Vagina (tissue), 2 donors: ENCODE measurements at places on chromosomes 3 and 15.

DNA sequence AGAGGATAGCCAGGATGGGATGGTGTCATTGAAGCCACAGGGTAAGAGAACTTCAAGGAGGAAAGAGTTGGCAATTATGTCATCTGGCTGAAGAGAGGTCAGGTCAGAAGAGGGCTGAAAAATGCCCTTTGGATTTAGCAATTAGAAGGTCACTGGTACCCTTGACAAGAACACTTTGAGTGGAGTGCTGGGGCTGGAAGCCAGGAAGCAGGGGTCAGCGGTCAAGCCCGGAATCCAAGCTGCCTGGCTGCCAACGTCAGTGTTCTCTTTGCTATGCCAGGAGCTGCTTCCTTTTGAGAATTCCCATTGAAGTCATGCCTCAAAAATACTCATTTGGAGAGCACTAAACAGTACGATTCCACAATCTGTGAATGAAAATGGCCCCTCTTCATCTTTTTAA, 386.5 kb downstream of the SHQ1 start:
- no peak overlapping the region for H3K27ac ChIP-seq
- no peaks in the 10 kb centered on the region for H3K27me3 ChIP-seq
- H3K36me3 ChIP-seq: no peaks in the 10 kb centered on the region
- DNase-seq: no peak
- H3K4me1 ChIP-seq: peaks cover 6% of the 10 kb centered on the region
- no peak overlapping the region for H3K4me3 ChIP-seq

- H3K4me1 ChIP-seq: peaks cover 46% of the 10 kb centered on the region
- H3K4me3 ChIP-seq: no peak overlapping the region
- peaks cover under 1% of the 10 kb centered on the region for H3K36me3 ChIP-seq
- no peaks in the 10 kb centered on the region for H3K27me3 ChIP-seq
- no peak overlapping the region for H3K27ac ChIP-seq
- DNase-seq: no peak
These were observed 4.9 kb downstream of the TLR9 start for GRCh38 chr3:52220380-52221026.

DNA sequence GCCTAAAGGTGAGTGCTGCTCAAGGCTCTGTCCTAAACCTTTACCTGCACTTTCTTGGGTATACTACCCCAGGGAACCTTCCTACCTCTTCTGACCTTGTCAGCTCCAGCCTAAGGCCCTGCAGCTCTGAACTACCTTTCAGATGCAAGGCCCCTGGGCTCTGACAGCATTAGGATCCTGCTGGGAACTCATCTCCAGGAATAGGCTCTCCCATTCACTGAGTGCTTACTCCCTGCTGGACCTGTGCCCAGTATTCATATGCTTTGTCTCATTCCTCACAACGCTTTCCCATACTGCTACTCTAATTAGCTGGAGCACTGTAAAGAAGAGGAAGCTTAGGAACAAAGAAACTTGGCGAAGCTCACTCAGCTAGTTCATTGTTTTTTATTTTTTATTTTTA, 53.8 kb upstream of the RAB6B start:
- no peak overlapping the region for H3K27ac ChIP-seq
- H3K4me1 ChIP-seq: peaks cover 13% of the 10 kb centered on the region
- H3K36me3 ChIP-seq: no peaks in the 10 kb centered on the region
- no peaks in the 10 kb centered on the region for H3K27me3 ChIP-seq

DNA sequence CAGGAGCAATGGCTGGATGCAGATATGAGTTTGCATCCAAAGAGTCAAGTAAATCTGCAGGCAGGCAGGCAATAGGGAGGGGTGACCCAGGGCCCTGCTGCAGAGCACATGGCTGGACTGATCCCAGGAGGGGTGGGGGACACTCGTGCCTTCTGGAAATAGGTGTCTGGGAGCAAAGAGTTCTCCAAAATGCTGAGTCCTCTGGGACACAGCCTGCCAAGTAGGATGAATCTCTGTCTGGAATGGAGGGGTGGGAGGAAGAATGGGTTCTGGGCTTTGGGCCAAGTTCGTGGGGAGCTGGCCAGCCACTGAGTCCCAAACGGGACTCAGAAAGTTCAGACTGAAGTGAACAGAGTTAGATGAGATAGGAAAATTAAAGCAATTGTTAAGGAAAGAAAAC, 214.5 kb downstream of the MTHFS start:
- no peak for DNase-seq
- H3K4me1 ChIP-seq: no peaks in the 10 kb centered on the region
- no peaks in the 10 kb centered on the region for H3K36me3 ChIP-seq
- H3K27ac ChIP-seq: no peak overlapping the region
- no peaks in the 10 kb centered on the region for H3K27me3 ChIP-seq

GRCh38 chr15:100032358-100033085, 299.3 kb upstream of the LYSMD4 start:
- H3K4me1 ChIP-seq: peaks cover 28% of the 10 kb centered on the region
- H3K4me3 ChIP-seq: no peak overlapping the region
- H3K27ac ChIP-seq: no peak overlapping the region
- H3K27me3 ChIP-seq: no peaks in the 10 kb centered on the region

DNA sequence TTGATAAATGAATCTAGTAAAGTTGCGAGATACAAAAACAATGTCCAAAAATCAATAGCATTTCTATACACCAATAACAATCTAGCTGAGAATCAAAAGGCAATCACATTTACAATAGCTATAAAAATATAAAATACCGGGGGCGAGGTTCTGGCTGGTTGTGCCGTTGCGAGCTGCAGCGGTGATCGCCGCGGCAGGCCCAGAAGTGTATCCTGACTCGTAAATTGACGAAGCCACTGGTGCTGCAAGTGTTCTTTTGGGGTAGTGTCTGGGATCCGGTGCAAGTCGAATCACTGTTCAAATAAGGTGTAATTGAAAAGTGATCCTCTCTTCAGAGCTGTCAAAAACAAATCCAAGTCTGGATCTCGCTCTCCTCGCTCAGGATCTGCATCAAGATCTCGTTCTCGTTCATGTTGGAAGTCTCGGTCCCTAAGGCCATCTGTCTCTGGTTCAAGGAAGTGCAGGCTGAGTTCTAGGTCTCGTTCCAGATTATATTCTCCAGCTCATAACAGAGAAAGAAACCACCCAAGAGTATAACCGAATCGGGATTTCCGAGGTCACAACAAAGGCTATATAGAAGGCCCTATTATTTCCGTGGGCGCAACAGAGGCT, 80.1 kb upstream of the STT3B start:
- no peaks in the 10 kb centered on the region for H3K27me3 ChIP-seq
- H3K27ac ChIP-seq: no peak overlapping the region
- no peak for DNase-seq
- no peak overlapping the region for H3K4me3 ChIP-seq
- no peaks in the 10 kb centered on the region for H3K36me3 ChIP-seq
- no peaks in the 10 kb centered on the region for H3K4me1 ChIP-seq

DNA sequence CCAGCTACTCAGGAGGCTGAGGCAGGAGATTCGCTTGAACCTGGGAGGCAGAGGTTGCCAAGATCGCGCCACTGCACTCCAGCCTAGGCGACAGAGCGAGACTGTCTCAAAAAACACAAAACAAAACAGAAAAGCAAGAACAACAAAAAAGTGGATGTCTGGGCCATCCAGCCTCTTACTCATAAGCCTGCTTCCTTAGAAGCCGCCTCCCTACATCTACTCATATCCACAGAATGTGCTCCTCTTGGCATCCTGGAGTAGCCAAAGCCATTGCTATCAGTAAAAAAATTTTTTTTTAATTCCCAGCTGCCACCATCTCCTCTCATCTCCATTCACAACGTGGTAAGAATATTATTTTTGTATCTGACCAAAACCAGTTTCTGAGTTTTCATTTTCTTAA, 10.8 kb downstream of the ZSCAN2 start:
- H3K4me3 ChIP-seq: no peak overlapping the region
- H3K4me1 ChIP-seq: no peaks in the 10 kb centered on the region

- no peaks in the 10 kb centered on the region for H3K27me3 ChIP-seq
- no peaks in the 10 kb centered on the region for H3K4me1 ChIP-seq
- no peak overlapping the region for H3K4me3 ChIP-seq
- DNase-seq: no peak
These were observed 6.1 kb downstream of the ERICH6 start for GRCh38 chr3:150697646-150698045.

DNA sequence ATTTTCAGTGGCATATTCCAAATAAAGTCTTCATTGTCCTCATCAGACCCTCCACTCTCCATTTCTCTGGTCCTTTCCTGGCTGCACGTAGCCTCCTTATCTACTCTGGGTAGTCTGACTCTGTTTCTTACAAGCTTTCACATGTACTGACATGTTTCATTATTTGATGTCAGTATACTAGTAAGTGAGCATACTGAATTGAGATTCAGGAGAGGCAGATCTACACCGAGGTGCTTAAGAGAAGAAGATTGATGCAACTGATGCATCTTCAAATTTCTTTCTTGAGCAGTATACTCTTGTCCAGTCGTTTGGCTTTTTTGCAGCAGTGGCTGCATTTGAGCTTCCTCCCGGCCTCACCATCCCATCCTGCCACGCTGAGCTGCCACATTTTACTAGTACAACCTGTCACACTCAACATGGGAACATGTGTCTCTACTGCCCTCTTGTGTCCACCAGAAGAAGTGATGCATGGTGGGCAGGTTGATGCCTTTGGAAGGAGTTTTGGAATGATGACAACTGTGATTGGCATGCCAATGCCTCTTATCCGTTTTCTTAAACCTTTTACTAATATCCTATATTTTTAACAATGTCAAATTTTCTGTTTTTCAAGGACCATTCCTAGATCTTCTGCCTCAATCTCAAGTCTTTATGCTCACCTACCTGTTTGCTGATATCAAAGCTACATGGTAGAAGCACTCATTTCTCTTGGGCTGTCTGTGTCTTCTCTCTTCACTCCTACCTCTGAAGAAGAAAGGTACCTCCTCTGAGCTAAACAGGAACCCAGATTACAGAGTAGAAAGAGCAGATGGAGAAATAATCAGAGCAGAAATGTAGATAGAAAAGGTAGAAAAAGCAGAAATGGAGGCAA, 38.7 kb downstream of the GUCA1C start:
- H3K4me3 ChIP-seq: no peak overlapping the region
- H3K27ac ChIP-seq: no peak overlapping the region
- DNase-seq: no peak

DNA sequence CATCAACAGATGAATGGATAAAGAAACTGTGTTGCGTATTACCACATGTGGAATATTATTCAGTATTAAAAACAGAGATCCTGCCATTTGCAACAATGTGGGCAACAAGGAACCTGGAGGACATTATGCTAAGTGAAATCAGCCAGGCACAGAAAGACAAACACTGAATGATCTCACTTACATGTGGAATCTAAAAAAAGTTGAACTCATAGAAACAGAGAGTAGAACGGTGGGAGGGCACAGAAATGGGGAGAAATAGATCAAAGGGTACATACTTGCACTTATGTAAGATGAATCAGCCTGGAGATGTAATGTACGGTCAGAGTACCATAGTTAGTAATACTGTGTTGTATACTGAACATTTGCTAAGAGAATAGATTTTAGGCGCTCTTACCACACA, 29.8 kb upstream of the MUC13 start:
- no peaks in the 10 kb centered on the region for H3K4me1 ChIP-seq
- H3K27me3 ChIP-seq: no peaks in the 10 kb centered on the region
- H3K4me3 ChIP-seq: no peak overlapping the region
- no peak overlapping the region for H3K27ac ChIP-seq
- no peaks in the 10 kb centered on the region for H3K36me3 ChIP-seq
- no peak for DNase-seq

DNA sequence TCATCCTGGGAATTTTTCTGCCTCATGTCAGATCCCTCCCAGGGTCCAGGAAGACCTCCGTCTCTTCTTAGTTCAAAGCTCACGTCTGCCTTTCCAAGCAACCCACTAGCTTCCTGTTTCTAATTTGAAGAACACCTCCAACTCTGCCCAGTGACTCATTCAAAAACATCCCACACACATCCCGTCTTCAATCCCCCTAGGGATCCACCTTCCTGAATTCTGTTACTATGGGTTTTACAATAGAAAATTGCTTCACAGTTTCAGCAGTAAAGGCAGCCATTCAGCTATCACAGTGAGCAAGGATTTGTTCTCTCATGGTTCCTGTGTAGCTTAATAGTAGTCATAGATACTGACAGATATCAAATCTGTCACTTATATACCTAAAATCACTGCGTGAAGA, 308.3 kb upstream of the CCDC54 start:
- no peak for DNase-seq
- H3K27me3 ChIP-seq: no peaks in the 10 kb centered on the region
- H3K27ac ChIP-seq: no peak overlapping the region
- H3K4me1 ChIP-seq: peaks cover 7% of the 10 kb centered on the region
- H3K36me3 ChIP-seq: no peaks in the 10 kb centered on the region

DNA sequence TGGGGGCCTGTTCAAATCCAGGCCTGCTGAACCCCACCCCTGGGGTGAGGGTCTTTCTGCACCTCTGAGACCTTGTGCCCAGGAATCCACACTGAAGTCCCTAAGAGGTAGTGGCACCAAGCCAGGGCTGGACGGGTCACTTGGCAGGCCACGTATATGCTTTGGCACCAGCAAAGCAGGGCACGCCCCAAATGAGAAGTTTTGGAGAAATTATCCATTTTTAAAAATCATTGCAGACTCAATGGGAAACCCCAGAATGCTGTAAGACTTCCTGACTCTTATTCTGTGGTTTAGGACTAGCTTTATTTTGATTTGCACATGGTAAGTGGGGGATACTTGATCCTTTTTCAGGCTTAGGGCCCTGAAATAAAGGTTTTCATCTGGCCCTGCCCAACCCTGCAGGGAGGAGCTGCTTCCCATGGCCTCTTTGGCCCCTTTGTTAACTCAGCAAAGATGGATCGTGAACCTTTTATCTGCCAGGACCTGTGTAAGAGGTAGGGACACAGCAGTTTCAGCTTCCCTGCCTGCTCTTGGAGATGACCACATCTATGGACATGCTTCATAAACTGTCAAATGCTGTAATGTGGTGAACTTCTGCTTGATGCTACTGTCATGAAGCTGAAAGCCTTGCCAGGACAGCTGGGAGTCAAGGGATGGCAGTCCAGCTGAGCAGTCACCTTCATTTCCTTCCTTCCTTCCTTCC, 88.0 kb downstream of the HMG20A start:
- no peak for DNase-seq
- no peaks in the 10 kb centered on the region for H3K36me3 ChIP-seq
- H3K27me3 ChIP-seq: no peaks in the 10 kb centered on the region
- H3K4me3 ChIP-seq: no peak overlapping the region

DNA sequence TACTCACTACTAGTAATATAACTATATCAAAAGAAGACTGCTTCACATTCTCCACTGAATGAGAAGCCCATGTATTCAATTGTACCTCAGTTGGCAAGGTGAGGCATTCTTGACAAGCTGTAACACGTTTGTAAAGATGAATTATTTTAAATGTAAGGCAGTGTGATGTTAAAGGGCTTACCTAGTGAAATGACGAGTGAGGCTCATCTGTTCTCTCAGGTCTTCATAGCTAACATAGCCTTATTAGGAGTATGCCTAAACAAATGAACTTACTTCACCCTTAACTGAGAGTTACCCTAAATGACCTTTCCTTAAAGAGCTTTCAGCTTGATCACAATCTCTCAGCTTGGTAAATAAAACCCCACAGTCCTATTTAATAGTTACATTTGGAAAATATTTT, 127.3 kb downstream of the FEZF2 start:
- no peaks in the 10 kb centered on the region for H3K4me1 ChIP-seq
- H3K27ac ChIP-seq: no peak overlapping the region
- no peak overlapping the region for H3K4me3 ChIP-seq
- no peaks in the 10 kb centered on the region for H3K36me3 ChIP-seq
- no peak for DNase-seq

GRCh38 chr3:49298511-49298910, 21.5 kb upstream of the C3orf62 start:
- no peaks in the 10 kb centered on the region for H3K27me3 ChIP-seq
- H3K4me1 ChIP-seq: peaks cover 17% of the 10 kb centered on the region
- no peak overlapping the region for H3K4me3 ChIP-seq
- peaks cover 4% of the 10 kb centered on the region for H3K36me3 ChIP-seq
- no peak for DNase-seq

GRCh38 chr3:186417791-186418190, 55.8 kb upstream of the DGKG start:
- DNase-seq: no peak
- no peak overlapping the region for H3K27ac ChIP-seq
- H3K4me3 ChIP-seq: no peak overlapping the region
